ENCODE measurements at places on chromosomes 12 and 14.

- no peak for DNase-seq
Measured at GRCh38 chr12:80593766-80594165, 113.7 kb upstream of the MYF6 start.

GRCh38 chr14:59207506-59207933 lies 19.1 kb downstream of the DAAM1 start:
- no peak for DNase-seq

GRCh38 chr12:115998794-115999478 lies 278.6 kb downstream of the MED13L start:
- DNase-seq: no peak

DNA sequence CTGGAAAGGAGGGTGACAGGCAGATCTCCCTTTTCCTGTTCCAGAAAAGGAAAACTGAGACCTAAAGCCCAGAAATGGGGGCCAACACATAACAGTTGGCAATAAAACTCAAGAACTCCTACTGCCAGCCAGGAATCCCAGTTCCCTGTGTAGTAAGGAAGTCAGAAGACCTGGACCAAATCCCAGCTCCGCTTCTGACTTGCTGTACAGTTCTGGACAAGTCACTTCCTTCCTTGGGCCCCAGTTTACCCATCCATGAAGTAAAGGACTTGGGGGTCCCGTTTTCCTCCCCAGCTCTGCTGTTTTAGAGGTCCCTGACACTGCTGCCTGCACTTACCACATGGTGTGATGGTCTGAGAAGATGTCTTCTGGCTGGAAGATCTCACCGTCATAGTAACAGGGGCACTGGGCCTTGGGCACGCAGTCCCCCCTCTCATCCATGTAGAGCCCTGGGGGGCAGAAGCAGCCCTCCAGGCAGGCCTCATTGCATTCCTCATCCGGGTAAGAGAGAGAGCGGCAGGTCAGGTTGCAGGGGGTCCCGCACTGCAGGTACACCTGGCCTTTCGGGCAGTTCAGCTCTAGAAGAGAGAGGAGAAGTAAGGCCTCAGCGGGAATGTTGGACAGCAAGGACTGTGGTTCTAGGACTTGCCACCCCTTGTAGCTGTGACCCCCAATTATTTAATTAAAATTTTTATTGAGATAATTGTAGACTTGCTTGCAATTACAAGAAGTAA lies 72.1 kb downstream of the VWF start:
- no peak for DNase-seq

- DNase-seq: no peak
Measured at GRCh38 chr12:123223241-123223668, 9.7 kb downstream of the MPHOSPH9 start.

DNA sequence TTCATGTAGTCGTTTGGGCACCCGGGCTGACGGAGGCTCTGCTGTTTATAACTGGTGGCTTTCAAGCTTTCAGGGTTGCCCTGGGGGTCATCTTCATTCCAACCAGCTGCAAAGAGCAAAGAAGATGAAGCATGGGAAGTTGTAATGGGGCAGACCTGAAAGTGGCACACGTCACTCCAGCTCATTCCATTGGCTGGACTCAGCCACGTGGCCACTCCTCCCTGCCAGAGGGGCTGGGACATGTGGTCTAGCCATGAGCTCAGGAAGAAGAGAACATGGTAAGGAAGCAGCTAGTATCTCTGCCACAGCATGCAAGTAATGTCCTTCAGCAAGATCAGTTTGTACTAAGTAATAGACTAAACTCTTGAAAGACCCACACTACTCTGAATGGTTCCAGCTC lies 51.7 kb upstream of the FERMT2 start:
- no peak for DNase-seq

DNA sequence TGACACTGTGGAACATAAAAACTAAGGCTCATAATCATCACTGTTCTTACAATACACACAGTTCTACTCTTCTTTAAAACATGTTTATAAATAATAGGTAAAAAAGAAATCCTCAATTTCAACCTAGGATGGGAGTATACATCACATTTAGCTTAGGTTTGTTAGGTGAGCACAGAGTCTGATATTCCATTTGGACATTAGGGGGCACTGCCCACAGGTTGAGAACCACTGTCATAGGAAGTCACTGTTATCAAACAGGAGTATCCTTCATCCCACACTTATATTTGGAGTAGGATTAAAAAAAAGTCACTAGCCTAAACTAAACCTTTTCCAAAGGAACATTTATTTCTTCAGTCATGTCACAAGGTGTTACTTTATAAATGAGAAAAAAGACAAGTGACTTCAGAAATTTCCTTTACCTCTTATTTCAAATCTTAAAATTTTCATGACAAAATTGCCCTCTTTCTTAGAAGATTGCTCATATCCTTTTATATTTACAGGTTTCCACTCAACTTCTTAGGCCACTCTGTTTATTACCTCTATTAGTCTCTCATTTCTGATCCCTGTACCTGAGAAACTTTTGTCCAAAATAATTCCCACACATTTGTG lies 240.6 kb downstream of the CPNE8 start:
- DNase-seq: no peak

DNA sequence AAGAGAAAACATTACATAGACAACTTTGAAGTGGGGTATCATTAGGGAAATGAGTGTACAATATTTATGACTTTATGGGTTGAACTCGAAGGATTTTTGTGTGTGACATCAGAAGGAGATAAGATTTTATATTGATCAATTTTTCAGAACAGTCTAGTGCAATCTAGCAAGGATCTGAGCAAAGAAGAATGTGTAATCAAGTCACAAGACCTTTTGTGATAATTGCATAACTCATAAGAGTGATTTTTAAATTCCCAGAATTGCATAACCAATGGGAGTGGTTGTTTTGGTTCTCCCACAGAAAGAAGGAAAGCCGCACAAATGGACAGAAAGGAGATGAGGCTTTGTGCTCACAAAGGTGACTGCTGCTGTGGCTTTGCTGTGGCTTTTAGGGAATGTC lies 441.8 kb upstream of the FLRT2 start:
- no peak for DNase-seq

DNA sequence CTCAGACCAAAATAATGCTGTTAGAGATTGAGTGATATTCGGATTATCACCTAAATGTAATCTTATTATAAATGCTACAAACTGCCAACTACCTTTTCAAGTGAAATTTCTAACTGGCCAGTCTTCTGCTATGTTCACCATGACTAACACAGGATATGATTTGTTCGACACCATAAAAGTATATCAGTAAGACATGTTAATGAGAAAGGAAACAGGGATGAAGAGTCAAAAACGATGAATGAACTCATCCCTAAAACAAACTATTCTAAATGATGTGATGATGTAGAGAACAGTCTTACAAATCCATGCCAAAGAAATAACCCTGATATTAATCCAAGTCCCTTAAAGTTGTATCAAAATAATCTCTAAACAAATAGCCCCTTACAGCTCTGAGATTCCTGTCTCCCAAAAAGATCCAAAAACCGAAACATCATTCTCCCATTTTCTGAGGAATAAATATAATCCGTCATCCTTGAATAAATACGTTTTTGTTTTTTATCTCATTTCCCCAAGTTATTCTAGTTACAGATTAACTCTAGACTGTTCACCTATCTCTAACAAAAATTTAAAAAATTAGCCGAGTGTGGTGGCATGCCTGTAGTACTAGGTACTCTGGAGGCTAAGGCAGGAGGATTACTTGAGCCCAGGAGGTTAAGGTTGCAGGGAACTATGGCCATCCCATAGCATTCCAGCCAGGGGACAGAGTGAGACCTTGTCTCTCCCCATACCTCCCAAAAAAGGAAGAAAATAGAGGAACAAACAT lies 9.1 kb downstream of the SCAF11 start:
- no peak for DNase-seq

GRCh38 chr12:115697340-115697739 lies 580.2 kb downstream of the MED13L start:
- no peak for DNase-seq

DNA sequence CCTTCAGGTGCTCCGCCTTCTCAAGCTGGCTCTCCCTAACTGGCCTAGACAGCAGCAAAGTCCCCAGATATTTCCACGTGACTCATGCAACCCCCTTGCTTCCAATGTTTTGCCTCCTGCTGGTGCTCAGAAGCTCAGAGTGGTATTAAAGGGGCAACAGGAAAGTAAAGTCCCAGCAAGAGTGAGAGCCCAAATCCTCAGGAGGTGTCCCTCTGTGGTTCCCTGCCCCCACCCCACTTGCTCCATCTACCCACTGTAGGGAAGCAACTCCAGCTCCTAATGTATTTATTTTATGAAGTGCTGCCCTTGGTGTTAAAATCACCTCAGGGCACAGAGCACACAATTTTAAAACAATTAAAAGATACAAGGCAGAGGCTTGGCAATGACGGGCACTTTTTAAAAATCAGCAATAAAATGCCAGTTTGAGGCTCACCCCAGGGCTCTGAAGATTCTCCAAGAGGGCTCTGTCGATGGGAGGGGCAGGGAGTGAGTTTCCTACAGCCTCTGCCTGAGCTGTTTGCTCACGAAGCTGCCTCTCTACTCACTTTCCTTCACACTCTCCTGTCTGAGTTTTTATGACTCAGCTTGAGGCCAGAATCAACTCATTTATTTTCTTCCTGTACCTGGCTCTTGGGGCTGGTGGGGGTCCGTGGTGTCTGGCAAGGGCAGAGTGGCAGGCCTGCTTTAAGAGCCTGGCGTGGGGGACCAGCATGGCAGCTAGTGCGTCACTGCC lies 81.9 kb upstream of the MAX start:
- no peak for DNase-seq

- DNase-seq: no peak
Measured at GRCh38 chr12:110555577-110556406, 27.3 kb downstream of the PPTC7 start.

Measured in type B pancreatic cell (in vitro differentiated cells).